ENCODE measurements at places on chromosomes 2 and 18. TPM values are rescaled to one million over a fixed set of nuclear protein-coding genes. Genes with fewer than 3 reads are reported as not detected.

GRCh38 chr2:133317178-133317577 lies 251.1 kb downstream of the NCKAP5 start:
- DNase-seq: no peak

The EMILIN1 gene
- 249 TPM for polyA plus RNA-seq

DNA sequence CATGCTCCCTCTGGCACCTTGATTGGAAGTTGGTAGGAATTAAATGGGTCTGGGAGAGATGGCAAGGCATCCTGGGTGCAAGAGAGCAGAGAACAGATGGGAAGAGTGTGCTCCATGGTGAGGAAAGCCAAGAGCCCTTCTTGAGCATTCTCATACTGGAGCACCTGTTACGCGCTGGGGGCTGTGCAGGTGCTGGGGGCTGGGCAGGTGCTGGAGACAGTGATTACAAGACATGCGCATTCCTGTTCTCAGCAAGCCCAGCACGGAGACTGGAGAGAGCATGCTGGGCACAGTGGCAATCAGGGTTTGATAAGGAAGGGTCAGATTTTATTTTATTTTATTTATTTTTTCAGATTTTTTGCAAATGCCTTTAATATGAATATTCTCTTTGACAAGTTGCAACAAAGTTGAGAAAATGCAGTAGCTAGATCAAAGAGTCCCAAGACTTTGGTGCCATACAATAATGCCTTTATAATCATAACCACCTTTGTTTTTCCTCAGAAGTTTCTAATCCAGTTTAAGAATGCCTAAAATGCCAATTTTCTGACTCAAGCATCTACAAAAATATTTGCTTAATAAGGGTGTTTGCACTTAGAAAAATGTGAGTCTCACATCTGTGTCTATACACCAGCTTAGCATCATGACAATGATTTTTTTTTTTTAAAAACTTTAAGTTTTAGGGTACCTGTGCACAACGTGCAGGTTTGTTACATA lies 193.3 kb downstream of the RNF152 start:
- DNase-seq: no peak

GRCh38 chr2:203650860-203651613 lies 55.4 kb upstream of the CD28 start:
- no peak for DNase-seq

The KANSL1L gene
- polyA plus RNA-seq: 16.5 TPM

Measured in aorta (tissue), 5 donors.